ENCODE measurements at places on chromosomes 12 and 14. TPM values are rescaled to one million over a fixed set of nuclear protein-coding genes. Genes with fewer than 3 reads are reported as not detected.
A peak's percentile ranks its signal among the peaks of the same experiment; 100 is the strongest.

DNA sequence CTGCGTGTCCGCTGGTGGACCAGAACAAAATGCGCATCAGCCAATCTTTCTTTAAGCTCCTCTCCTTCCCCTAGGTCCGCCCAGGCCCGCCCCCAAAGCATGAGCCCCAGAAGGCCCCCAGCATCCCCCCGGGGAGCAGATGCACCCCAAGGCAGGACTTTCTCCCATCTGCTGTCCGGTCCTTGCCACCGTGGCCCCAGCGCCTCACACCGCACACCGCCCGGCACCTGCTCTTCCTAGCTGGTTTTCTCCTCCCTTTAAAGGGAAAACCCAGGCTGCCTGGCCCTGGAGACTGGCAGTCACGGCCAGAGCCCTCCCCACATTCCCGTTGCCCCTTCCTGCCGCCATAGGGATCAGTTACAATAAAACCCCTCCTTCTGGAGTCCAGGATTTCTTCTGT lies 30.2 kb downstream of the RIMBP2 start:
- no peak overlapping the region for H3K4me3 ChIP-seq
- DNase-seq: no peak
- H3K4me1 ChIP-seq: no peaks in the 10 kb centered on the region
- H3K27ac ChIP-seq: no peak overlapping the region
- peaks cover 4% of the 10 kb centered on the region for H3K27me3 ChIP-seq

DNA sequence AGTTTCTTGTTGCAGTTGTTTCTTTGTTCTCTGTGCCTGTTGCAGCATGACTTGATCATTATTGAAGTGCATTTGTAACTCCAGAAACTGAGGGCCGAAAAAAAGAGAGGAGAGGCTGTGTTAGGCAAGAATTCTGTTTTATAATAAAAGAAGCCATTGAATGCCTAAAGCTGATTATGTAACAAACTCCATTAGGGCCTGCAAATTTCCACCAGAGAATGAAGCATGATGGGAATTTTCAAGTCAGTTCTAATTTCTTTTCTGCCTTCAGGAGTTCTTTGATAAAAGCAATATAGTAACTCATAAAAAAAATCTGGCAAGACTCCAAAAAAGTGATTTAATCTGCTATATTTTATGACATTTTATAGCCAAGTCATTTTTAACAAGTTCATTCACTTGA lies 156.7 kb upstream of the RASSF8 start:
- peaks cover 26% of the 10 kb centered on the region for H3K4me1 ChIP-seq
- peaks cover 2% of the 10 kb centered on the region for H3K27me3 ChIP-seq
- no peak for DNase-seq

DNA sequence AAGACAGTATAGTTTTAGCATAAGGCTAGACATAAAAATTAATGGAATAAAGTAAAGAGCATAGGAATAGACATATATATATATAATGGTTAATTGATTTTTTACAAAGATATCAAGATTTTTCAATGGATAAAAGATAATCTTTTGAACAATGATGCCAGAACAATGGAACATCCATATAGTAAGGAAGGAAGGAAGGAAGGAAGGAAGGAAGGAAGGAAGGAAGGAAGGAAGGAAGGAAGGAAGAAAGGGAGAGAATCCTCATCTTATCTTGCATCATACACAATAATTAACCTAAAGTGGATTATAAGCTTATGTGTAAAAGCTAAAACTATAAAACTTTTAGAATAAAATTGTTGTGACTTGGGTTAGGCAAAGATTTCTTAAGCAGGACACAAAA lies 9.8 kb upstream of the NELL2 start:
- H3K4me1 ChIP-seq: no peaks in the 10 kb centered on the region
- H3K27me3 ChIP-seq: peaks cover 5% of the 10 kb centered on the region
- no peak overlapping the region for H3K27ac ChIP-seq
- no peak for DNase-seq
- H3K36me3 ChIP-seq: peaks cover 2% of the 10 kb centered on the region

- peaks cover 35% of the 10 kb centered on the region for H3K4me1 ChIP-seq
- no peaks in the 10 kb centered on the region for H3K27me3 ChIP-seq
- no peak overlapping the region for H3K27ac ChIP-seq
- no peak for DNase-seq
Measured at GRCh38 chr12:56995201-56995929, 11.0 kb downstream of the ZBTB39 start.

GRCh38 chr14:94049625-94050023 lies 23.5 kb downstream of the OTUB2 start:
- H3K27ac ChIP-seq: no peak overlapping the region
- H3K36me3 ChIP-seq: peaks cover 49% of the 10 kb centered on the region
- H3K4me3 ChIP-seq: no peak overlapping the region

- no peaks in the 10 kb centered on the region for H3K36me3 ChIP-seq
- DNase-seq: no peak
- H3K4me3 ChIP-seq: no peak overlapping the region
Measured at GRCh38 chr14:61864329-61864898, 102.2 kb downstream of the SNAPC1 start.

GRCh38 chr12:123075087-123075645 lies 75.7 kb downstream of the PITPNM2 start:
- no peak for DNase-seq
- peak overlapping the region; percentile 99 for H3K27ac ChIP-seq
- peaks cover 8% of the 10 kb centered on the region for H3K36me3 ChIP-seq
- H3K4me1 ChIP-seq: peaks cover 57% of the 10 kb centered on the region
- H3K27me3 ChIP-seq: peaks cover 2% of the 10 kb centered on the region

DNA sequence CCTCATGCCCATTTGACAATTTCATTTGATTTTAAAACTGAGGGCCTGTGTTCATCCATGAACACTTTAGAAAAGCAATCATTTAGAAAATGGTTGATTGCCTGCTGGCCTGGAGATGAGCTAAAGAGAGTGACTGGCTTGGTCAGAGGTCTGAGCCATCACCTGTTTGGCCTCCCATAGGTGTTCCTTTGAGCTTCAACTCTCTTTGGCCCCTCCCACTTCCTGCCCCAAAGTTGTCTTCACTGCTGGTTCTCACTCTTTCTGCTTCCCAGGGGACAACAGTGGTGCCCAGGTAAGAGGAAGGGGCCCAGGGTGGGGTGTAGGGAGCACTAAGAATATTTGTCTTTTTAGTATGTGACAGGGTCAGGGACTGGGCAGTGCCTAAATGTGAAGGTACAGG lies 4.9 kb upstream of the TCP11L2 start:
- H3K4me3 ChIP-seq: no peak overlapping the region
- H3K36me3 ChIP-seq: no peaks in the 10 kb centered on the region
- no peak for DNase-seq
- no peak overlapping the region for H3K27ac ChIP-seq
- H3K27me3 ChIP-seq: peaks cover 4% of the 10 kb centered on the region

DNA sequence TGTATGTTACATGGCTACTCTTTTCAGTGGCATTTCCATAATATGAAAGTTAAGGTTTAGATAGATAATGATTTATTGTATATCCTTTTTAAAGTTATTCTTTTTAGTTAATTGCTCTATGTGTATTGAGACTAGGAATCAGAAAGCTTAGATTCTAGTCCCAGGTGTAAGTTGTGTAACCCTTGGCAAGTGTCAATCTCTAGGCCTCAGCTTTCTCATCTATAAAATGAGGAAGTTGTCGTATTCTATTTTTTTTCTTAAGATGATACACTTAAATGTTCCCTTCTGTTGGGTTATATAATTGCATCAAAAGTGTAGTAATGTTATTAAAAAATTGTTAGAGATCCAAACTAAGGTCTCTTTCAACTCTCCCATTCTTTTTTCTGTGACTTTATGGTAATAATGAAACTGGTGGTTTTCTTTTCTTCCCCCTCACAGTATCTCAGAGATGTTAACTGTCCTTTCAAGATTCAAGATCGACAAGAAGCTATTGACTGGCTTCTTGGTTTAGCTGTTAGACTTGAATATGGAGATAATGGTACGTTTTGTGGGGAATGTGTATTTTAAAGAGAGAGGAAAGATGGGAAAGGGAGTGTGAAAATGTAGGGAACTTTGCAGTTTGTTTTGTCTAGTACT lies 4.1 kb downstream of the RTRAF start:
- peaks cover 41% of the 10 kb centered on the region for H3K36me3 ChIP-seq

GRCh38 chr14:74886001-74886400 lies 4.3 kb downstream of the DLST start:
- H3K4me1 ChIP-seq: peaks cover 54% of the 10 kb centered on the region
- peaks cover 48% of the 10 kb centered on the region for H3K36me3 ChIP-seq
- DNase-seq: no peak
- H3K27ac ChIP-seq: no peak overlapping the region
- H3K4me3 ChIP-seq: no peak overlapping the region

DNA sequence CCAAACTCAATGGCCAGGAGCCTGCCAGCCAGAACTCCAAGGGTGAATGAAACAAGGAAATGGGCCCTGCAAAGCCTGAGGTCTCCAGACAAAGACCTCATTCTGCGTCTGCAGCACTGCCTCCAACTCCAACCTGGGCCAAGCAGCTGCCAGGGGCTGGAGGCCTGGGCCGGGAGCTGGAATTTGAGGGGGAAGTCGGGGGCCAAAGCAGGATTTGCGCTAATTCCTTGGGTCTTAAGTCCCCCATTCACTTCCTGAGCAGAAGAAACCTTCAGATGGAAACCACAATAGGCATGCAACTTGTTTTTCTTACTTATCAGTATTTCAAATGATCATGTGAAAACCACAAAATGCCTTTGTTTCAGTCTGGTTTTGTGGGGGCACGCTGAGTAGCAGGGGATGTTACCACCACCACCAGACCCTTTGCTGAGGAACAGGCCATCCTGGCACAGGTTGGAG lies 23.0 kb upstream of the TC2N start:
- H3K36me3 ChIP-seq: no peaks in the 10 kb centered on the region
- peaks cover 40% of the 10 kb centered on the region for H3K4me1 ChIP-seq
- H3K27ac ChIP-seq: peak overlapping the region; percentile 23

GRCh38 chr12:107477018-107477417 lies 208.6 kb upstream of the PWP1 start:
- no peak for DNase-seq
- H3K27ac ChIP-seq: no peak overlapping the region
- H3K36me3 ChIP-seq: no peaks in the 10 kb centered on the region
- H3K4me1 ChIP-seq: peaks cover 12% of the 10 kb centered on the region
- no peak overlapping the region for H3K4me3 ChIP-seq

DNA sequence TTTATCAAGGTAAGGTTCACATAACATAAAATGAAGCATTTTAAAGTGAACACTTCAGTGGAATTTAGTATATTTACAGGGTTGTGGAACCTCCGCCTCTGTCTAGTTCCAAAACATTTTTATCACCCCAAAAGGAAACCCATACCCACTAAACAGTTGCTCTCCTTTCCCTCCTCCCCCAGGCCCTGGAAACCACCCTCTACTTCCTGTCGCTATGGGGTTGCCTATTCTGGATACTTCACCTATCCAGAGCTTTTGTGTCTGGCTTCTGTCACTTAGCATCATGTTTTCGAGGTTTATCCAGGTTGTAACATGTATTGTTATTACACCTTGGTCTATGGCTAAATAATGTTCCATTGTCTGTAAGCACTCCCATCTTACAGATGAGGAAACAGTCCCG lies 27.7 kb upstream of the ZFP36L1 start:
- peak overlapping the region; percentile 79 for H3K27ac ChIP-seq
- H3K27me3 ChIP-seq: no peaks in the 10 kb centered on the region
- peak overlapping the region; percentile 40 for H3K4me3 ChIP-seq
- no peak for DNase-seq
- H3K4me1 ChIP-seq: peaks cover 41% of the 10 kb centered on the region

DNA sequence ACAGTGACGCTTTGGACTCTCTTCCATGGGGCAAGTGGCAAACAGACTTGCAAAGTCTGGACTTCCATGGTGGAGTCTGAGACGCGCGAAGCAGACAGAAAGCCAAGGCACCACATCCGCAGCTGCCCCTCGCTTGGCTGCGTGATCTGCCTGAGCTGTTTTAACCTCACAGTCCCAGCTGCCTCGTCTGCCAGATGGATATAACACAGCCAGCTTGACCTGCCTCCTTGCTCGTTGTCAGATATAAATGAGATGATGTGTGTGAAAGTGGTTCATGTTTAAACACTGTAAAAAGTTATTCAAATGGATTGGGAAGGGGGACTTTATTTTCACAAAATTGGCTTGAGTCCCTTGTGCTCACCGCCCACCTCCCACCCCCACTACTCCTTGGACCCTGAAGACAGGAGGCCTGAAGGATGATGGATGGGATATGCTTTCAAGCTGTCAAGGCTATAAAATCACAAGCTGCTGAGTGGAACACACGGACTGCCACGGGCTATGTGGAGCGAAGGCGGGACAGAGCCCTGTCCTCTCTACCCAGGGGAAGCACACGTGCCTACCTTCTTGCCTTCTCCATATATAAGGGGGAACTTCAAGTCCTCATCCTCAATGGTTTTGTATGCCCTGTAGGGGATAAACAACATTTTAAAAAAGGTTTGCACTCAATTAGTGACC lies 226.9 kb downstream of the MON2 start:
- H3K27ac ChIP-seq: no peak overlapping the region
- DNase-seq: no peak
- H3K4me1 ChIP-seq: peaks cover 26% of the 10 kb centered on the region
- peaks cover 18% of the 10 kb centered on the region for H3K27me3 ChIP-seq

DNA sequence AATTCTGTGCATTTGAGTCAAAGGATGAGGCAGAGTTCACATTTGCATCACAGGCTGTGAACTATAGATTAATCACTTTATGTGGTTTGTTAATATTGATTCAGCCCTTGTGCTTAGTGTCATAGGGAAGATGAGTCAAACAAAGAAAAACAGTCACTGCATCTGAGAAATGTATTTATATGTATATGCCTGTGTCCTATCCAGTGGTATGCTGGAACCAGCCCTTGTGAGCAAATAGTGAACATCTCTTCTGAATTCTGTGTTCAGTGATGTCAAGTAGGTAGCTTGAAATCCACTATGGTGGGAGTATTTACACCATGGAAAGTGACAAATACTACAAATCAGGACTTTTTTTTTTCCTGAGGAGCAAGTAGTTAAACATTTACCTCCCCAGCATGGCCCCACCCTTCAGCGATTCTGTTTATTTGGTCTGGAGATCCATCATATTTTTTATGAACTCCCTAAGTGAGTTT lies 128.5 kb downstream of the HMGA2 start:
- H3K4me3 ChIP-seq: no peak overlapping the region
- H3K27ac ChIP-seq: no peak overlapping the region
- H3K4me1 ChIP-seq: no peaks in the 10 kb centered on the region
- DNase-seq: no peak
- H3K36me3 ChIP-seq: no peaks in the 10 kb centered on the region

GRCh38 chr12:114774197-114774596 lies 90.2 kb upstream of the TBX3 start:
- no peak for DNase-seq
- no peaks in the 10 kb centered on the region for H3K36me3 ChIP-seq
- H3K27me3 ChIP-seq: no peaks in the 10 kb centered on the region
- H3K4me3 ChIP-seq: no peak overlapping the region

HOXC9 gene
- total RNA-seq: not detected

CMA1 gene
- not detected for total RNA-seq

MYH7 gene
- total RNA-seq: 0.05 TPM

FGF6 gene
- not detected for total RNA-seq

CIT gene
- 40.3 TPM for total RNA-seq

CLEC4E gene
- not detected for total RNA-seq

TTC9 gene
- 6.6 TPM for total RNA-seq

RNF10 gene
- 170 TPM for total RNA-seq

SAMD15 gene
- 0.29 TPM for total RNA-seq

CATSPERB gene
- 1.5 TPM for total RNA-seq

CHST11 gene
- 69.8 TPM for total RNA-seq

All from activated T-helper 1 cell treated with anti-CD3 and anti-CD28 coated beads, Interleukin-12 subunit alpha, Interleukin-12 subunit beta, Interleukin-2, Interleukin-4 antibody, amounts not matched to agents 30 ng/mL and 10 ng/mL and 1 ng/mL, durations not matched to agents 14 hours and 24 hours and 36 hours (primary cell).